ENCODE measurements at places on chromosomes 11 and 22. TPM values are rescaled to one million over a fixed set of nuclear protein-coding genes. Genes with fewer than 3 reads are reported as not detected.

GRCh38 chr11:23124996-23125395, 264.7 kb upstream of the CCDC179 start:
- no peak for DNase-seq

DNA sequence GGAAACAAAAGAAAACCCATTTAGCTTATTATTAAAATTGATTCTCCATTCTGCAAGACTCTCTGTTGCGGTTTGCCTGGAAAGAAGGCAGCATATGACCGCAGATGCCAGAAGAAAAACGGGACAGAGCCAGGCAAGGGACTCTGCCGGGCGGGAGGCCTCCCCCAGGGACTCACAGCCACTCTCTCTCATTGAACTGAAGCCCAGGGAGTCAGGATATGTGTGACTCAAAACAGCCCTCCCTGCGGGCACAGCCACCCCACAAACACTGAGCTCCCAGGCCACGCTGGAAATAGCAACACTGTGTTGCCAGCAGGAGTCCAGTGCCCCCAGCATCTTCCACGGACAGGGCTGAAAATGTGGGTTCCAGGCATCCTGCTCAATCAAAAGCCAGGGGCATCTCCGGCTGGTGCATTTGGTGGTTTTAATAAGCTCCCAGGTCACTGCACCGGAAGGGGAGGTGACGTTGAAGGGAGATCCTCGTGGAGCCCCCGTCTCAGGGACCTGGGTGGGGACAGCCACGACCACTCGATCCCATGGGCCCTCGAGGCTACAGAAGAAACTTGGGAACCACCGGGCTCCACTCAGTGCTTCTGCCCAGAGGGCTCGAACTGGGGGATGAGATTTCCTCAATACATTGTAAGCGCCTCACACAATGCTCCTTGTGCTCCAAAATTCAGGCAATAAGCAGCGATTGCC, 624.5 kb downstream of the TBC1D22A start:
- no peak for DNase-seq

Gene PGM2L1
- 24.9 TPM for polyA plus RNA-seq

Gene OR51E2
- not detected for polyA plus RNA-seq

DNA sequence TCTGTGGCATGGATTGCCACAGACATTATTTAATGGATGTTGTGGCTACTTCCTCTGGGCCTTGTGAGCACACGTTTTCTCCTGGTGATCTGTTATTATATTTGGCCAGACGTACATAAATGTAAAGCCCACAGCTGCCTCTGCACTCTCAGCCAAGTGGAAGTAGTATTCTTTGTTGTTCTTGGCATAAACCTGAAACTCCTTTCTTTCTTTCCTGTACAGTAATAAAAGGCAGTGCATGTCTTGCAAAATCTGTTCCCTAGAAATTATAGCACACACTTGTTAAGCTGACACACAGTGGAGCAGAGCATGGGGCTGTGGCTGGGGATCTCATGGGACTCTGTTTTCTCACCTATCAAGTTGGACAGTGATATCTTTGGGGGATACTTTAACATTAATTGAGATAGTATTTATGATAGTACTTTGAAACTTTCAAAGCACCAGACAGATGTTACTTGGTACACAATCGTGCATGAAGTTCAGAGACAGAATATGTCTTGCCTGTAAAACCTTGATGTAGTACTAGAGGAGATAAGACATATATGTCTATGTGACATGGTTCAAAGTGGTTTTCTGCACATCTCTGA, 20.9 kb downstream of the PANX1 start:
- DNase-seq, result no peak
